Spleen (tissue), 13 donors: ENCODE measurements at places on chromosomes 16 and 17. TPM values are rescaled to one million over a fixed set of nuclear protein-coding genes. Genes with fewer than 3 reads are reported as not detected.

- H3K27me3 ChIP-seq, result no peaks in the 10 kb centered on the region
- H3K4me1 ChIP-seq, result peaks cover 25% of the 10 kb centered on the region
- no peak overlapping the region for H3K27ac ChIP-seq
- H3K4me3 ChIP-seq, result no peak overlapping the region
- DNase-seq, result no peak
Observed at GRCh38 chr17:78023042-78023441, 64.5 kb downstream of the TNRC6C start.

Gene KRT28
- total RNA-seq, result not detected

DNA sequence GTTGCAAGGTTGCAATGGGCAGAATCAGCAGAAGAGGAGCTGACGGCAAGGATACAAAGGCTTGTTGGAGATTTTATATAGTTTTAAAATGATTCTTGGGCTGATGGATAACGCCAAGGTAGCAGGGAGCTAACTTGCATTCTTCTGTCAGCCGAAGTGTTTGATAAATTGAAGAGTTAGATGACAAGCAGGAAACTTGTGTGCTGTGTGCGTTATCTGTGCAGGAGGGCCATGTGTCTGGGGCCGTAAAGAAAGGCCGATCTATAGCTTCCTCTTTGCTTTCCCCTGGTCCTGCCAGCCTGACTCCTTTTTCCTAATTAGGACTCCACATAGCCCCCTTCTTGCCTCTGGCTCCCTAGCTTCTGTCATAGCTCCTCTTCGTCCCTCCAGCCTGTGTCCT, 6.7 kb upstream of the WWOX start:
- no peaks in the 10 kb centered on the region for H3K36me3 ChIP-seq
- H3K27ac ChIP-seq, result no peak overlapping the region
- H3K4me3 ChIP-seq, result no peak overlapping the region
- no peaks in the 10 kb centered on the region for H3K4me1 ChIP-seq
- DNase-seq, result no peak
- H3K27me3 ChIP-seq, result peaks cover 21% of the 10 kb centered on the region

DNA sequence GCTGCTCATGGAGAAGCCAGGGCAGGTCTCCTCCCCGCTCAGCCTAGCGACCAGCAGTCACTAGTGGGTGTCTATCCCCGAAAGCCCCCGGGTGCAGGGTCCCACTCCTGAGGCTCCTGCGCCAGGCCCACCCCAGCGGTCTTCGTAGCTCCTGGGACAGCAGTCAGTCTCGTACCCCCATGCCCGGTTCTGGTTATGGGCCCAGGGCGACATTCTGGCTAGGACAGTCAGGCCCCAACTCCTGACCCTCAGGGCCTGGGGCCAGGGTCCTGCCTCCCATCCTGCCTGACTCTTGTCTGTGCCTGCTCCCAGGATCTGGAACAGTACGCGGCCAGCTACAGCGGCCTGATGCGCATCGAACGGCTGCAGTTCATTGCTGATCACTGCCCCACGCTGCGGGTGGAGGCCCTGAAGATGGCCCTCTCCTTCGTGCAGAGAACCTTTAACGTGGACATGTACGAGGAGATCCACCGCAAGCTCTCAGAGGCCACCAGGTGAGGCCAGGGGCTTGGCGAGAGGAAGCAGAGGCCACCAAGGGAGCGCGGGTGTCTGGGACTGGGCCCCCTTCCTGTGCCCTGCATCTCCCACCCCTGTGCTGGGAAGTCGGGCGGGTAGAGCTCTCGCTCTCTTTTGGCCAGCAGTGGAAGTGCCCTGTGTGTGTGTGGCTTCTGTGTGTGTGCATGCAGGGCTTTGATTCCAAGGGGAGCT, 2.0 kb downstream of the GPS1 start:
- H3K27me3 ChIP-seq, result no peaks in the 10 kb centered on the region
- DNase-seq, result peak; percentile 69
- H3K36me3 ChIP-seq, result no peaks in the 10 kb centered on the region
- no peak overlapping the region for H3K27ac ChIP-seq
- no peak overlapping the region for H3K4me3 ChIP-seq
- peaks cover 79% of the 10 kb centered on the region for H3K4me1 ChIP-seq

Gene TBC1D3I
- total RNA-seq, result not detected

DNA sequence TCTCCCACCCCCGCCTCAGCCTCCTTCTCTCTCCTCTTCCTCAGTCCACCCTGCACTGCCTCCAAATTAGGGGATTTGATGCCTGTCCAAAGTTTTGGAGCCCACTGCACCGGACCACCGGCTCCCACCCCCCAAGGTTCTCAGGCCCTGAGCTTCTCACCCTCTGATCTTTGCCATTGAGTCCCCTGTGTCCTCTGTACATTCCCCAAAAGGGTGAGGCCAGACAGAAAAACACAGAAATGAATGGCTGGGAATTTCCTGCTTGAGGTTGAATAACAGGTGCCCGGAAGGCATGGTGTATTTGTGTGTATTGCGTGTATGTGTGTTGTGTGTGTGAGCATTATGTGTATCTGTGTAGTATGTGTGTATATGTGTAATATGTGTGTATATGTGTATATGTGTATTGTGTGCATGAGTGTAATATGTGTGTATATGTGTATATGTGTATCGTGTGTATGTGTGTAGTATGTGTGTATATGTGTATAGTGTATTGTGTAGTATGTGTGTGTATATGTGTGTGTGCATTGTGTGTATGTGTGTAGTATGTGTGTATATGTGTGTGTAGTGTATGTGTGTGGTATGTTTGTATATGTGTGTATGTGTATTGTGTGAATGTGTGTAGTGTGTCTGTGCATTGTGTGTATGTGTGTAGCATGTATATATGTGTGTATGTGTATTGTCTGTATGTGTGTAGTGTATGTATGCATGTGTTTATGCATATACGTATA, 16.0 kb upstream of the CCL17 start:
- no peak overlapping the region for H3K27ac ChIP-seq
- H3K4me1 ChIP-seq, result peaks cover 5% of the 10 kb centered on the region
- no peaks in the 10 kb centered on the region for H3K27me3 ChIP-seq
- no peak overlapping the region for H3K4me3 ChIP-seq
- DNase-seq, result peak; percentile 33

Gene ACE
- 6.1 TPM for total RNA-seq

Gene GJC1
- total RNA-seq, result 1.7 TPM

- no peak for DNase-seq
- no peaks in the 10 kb centered on the region for H3K27me3 ChIP-seq
- H3K27ac ChIP-seq, result peak overlapping the region; percentile 87
- peaks cover 68% of the 10 kb centered on the region for H3K4me1 ChIP-seq
Observed at GRCh38 chr16:30585022-30585399, 486 bp downstream of the ZNF785 start.

Gene SYT17
- total RNA-seq, result 2.4 TPM

Gene KIF2B
- total RNA-seq, result not detected

GRCh38 chr16:15523939-15524338, 89.6 kb downstream of the BMERB1 start:
- no peaks in the 10 kb centered on the region for H3K36me3 ChIP-seq
- DNase-seq, result no peak

DNA sequence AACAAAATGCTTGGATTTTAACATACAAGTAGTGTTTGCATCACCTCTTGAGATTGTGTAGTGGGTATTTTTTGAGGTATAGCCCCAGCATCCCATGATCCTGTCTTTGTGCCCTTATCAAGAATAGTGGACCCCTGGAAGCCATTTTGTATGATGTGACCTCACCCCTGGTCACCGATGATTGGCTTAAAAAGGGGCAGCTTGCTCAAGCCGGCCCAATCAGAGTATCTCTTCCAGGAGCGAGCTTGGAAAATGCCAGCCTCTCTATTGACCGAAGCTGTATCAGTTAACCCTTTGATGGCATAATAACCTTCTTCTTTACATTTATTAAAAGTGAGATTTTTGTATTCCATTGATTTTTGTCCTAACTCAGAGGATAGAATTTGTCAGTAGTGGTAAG, 55.5 kb upstream of the FAM20A start:
- no peak for DNase-seq
- H3K27me3 ChIP-seq, result peaks cover 6% of the 10 kb centered on the region
- no peaks in the 10 kb centered on the region for H3K36me3 ChIP-seq
- no peaks in the 10 kb centered on the region for H3K4me1 ChIP-seq
- no peak overlapping the region for H3K4me3 ChIP-seq
- H3K27ac ChIP-seq, result no peak overlapping the region

DNA sequence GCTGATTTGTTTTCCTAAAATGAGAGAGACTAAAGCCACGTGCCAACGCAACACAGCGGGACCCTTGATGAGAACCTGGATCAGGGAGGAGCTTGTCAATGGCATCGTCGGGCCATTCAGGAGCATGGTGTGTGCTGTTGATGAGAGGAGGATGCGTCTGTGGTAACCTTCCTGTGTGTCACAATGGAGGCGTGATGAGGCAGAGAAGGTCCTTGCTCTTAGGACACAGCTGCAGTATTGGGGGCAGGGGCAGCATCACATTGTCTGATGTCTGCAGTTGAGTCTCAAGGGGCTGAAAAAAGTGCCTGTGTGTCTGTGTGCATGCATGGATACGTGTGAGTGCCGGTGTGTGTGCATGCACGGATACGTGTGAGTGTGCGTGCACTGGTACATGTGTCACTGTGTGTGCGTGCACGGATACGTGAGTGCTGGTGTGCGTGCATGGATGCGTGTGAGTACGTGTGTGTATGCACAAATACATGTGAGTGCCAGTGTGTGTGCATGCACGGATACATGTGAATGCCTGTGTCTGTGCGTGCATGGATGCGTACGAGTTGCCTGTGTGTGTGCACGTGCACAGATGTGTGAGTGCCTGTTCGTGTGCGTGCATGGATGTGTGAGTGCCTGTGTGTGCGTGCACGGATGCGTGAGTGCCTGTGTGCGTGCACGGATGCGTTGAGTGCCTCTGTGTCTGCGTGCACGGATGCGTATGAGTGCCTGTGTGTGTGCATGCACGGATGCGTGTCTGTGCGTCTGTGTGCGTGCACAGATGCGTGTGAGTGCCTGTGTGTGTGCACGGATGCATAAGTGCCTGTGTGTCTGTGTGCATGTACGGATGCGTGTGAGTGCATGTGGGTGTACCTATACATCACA, 39.3 kb downstream of the BAIAP2 start:
- H3K4me1 ChIP-seq, result peaks cover 4% of the 10 kb centered on the region
- H3K27me3 ChIP-seq, result no peaks in the 10 kb centered on the region
- H3K36me3 ChIP-seq, result no peaks in the 10 kb centered on the region

DNA sequence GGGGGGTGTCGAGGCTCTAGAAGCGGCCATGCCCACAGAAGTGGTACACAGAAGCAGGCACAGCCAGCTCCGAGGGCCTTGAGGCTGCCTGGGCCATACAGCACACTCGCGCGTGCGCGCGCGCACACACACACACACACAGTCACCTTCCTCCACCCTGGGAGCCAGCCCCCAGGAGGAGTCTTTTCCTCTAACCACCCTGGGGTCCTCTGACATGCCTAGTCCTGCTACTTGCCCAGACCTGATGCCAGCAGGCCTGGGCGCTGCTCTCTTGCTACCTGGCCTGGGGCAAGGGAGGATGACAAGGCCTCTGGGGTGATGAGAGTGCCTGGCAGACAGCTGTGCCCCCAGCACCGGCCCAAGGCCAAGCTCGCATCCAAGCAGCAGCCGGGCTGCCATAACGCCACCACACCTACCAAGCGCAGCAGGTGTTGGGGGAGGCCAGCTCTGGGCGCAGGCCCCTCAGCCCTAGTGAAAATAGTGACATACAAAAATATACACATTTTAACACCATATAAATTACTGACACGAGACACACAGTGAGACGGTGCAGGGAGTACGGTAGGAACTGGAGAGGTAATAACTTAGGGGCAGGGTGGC, 41.1 kb downstream of the TSC2 start:
- no peak overlapping the region for H3K4me3 ChIP-seq
- H3K4me1 ChIP-seq, result peaks cover 6% of the 10 kb centered on the region
- no peak overlapping the region for H3K27ac ChIP-seq
- no peak for DNase-seq
- no peaks in the 10 kb centered on the region for H3K27me3 ChIP-seq
- peaks cover 93% of the 10 kb centered on the region for H3K36me3 ChIP-seq

Gene NFE2L1
- total RNA-seq, result 242 TPM

Gene SHISA9
- 0.09 TPM for total RNA-seq

DNA sequence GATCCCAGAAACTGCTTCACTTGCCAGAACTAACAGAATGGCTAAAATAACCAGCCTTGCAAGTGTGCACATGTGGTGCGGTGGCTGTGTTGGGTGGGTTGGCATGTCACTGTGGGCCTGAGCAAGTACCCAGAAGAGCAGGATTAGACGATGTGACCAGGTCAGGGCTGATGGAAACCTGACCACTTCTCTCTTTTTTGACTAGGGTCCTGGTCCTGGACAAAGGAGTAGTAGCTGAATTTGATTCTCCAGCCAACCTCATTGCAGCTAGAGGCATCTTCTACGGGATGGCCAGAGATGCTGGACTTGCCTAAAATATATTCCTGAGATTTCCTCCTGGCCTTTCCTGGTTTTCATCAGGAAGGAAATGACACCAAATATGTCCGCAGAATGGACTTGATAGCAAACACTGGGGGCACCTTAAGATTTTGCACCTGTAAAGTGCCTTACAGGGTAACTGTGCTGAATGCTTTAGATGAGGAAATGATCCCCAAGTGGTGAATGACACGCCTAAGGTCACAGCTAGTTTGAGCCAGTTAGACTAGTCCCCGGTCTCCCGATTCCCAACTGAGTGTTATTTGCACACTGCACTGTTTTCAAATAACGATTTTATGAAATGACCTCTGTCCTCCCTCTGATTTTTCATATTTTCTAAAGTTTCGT, 16.7 kb downstream of the ANKRD40 start:
- no peak for DNase-seq
- peaks cover 21% of the 10 kb centered on the region for H3K4me1 ChIP-seq
- H3K27ac ChIP-seq, result no peak overlapping the region
- peaks cover 4% of the 10 kb centered on the region for H3K36me3 ChIP-seq

Gene NPIPA5
- total RNA-seq, result 15.1 TPM

DNA sequence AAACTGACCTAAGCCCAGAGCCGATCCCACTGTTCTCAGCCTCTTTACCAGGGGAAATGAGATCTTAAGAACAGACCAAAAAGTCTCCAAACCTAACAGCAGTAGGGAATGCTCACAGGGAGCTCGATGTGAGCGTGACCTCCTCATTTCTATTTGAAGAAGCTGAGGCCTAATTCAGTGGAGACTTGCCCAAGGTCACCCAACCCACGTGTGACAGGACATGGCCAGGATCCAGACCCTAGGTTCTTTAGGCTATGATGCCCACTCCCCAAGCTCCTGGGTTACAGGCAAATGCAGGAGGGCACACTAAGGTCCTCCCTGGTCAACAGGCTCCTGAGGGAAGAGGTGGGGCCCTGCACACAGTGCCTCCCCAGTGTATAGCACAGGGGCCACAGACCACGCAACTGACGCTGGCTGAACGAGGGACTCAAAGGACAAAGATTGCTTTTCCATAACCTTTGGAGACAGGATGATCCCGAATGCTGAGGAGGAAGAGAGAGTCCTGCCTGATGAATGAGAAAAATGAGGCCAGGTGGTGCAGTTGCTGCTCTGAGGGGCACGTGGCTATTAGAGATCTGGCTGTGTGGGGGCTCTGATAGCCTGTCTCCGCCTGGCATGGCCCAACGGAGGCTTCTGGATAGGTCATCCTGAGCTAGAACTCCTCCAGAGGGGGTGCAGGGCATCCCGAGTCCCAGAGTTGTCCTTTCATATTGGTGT, 24.0 kb downstream of the MAP3K14 start:
- no peak overlapping the region for H3K4me3 ChIP-seq
- H3K27me3 ChIP-seq, result no peaks in the 10 kb centered on the region
- H3K36me3 ChIP-seq, result peaks cover 32% of the 10 kb centered on the region
- peaks cover 62% of the 10 kb centered on the region for H3K4me1 ChIP-seq
- DNase-seq, result no peak
